SHP77 (cell line): ENCODE measurements at places on chromosomes 12 and 14.

DNA sequence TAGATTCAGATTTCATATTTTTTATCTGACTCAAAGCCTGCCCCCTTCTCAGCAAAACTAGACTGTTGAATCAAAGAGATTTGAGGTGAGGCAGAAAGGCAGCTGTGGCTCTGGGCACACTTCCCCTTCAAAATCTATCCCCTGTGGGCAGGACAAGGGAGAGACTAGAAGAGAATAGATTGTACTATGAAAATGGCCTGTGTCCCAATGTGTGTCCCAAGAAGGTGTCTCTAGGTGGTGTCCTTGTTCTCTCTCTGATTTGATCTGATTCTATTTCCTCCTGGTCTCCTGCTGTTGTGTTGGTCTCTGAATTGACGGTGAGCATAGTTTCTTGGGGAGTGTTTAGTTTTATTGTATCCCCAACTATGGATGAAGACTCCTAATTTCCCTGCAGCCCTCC lies 565.8 kb upstream of the ATP2B1 start:
- no peak for DNase-seq

GRCh38 chr14:47485421-47485820 lies 190.0 kb downstream of the MDGA2 start:
- DNase-seq, result no peak

GRCh38 chr14:59175404-59175803 lies 13.1 kb upstream of the DAAM1 start:
- DNase-seq, result no peak

DNA sequence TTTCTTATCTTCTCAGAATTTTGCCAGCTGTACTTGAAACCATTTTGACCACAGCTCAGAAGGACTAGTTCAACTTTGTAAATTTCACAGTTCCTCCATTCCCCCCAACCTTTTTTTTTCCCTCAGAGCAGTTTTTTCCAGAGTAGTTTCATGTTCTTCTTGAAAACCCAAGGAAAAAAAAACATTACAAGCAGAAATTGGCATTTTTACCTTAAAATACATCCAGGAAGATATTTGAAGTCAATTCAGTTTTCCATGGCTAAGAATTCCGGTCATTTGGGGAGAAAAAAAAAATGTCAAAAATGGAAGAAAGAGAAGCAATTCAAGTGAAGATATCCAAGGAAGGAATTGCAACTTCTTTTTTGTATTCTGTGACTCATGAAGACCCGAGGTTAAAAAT lies 39.5 kb downstream of the SYNE2 start:
- DNase-seq, result no peak

- DNase-seq, result no peak
Observed at GRCh38 chr14:102189874-102190273, 50.2 kb downstream of the WDR20 start.

DNA sequence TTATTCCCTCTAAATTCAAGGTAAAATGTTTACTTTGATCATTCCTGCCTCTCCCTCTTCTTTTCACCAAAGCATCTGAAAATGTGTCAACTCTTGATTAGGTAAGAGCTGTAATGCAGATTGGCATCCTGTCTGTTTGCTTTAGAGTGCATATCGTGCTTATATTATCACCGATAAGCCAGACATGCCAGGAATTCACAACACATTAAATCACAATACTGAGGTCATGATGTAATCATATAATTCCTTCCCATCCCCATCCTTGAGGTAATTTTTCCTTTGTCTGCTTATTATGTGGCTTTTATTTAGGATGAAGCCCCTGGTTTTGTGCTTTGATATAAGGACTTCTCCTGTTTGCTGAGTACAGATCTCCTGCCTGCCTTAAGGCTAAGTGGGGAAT lies 10.2 kb downstream of the DDX47 start:
- no peak for DNase-seq

- DNase-seq, result no peak
Observed at GRCh38 chr12:121304306-121304705, 7.8 kb upstream of the CAMKK2 start.

- no peak for DNase-seq
Observed at GRCh38 chr12:2488131-2488530, 306.6 kb upstream of the FKBP4 start.

DNA sequence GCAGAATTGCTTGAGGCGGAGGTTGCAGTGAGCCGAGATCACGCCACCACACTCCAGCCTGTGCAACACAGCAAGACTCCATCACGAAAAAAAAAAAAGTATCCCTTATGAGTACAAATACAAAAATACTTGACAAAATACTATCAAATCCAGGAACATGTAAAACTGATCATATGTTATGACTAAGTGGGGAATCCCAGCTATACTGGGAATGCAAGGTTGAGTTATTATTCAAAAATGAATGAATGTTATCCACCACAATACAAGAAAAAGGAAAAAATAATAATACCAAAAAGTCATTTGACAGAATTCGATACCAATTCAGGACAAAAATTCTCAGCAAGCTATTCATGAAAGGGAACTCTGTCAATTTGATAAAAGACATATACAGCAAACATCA lies 32.6 kb downstream of the MOK start:
- no peak for DNase-seq
